ENCODE measurements at places on chromosomes 16 and 17. TPM values are rescaled to one million over a fixed set of nuclear protein-coding genes. Genes with fewer than 3 reads are reported as not detected.

DNA sequence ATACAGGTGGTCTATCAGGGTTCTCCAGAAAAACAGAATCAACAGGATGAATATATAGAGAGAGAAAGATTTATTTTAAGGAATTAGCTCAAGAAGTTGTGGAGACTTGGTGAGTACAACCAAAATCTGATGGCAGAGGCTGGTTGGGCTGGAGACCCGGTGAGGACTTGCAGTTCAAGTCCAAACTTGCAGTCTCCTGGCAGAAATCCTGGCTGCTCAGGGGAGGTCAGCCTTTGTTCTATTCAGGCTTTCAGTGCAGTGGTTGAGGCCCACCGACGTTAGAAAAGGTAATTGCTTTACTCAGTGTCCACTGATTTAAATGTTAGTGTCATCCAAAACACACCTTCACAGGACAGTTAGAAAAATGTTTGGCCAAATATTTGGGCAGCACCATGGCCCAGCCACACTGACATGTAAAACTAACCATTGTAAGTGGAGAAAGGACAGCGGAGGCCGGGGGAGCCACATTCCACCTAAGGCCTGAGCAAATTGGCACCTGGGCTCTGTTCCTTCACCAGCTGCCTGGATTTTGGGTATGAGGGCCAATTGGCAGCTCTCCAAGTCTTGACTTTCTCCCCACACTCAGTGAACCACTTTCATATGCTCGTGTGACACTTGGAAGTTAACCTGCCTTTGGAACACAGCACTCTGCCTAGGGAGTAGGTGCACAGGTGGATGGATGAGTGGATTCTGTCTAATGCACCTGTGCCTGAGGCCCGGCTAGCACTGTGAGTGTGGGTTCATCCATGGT lies 54.7 kb downstream of the CACNG5 start:
- no peaks in the 10 kb centered on the region for H3K4me1 ChIP-seq
- H3K36me3 ChIP-seq, result no peaks in the 10 kb centered on the region
- H3K4me3 ChIP-seq, result no peak overlapping the region
- DNase-seq, result no peak
- H3K27ac ChIP-seq, result no peak overlapping the region

GRCh38 chr17:56793531-56793930 lies 40.2 kb downstream of the C17orf67 start:
- no peaks in the 10 kb centered on the region for H3K36me3 ChIP-seq
- H3K4me1 ChIP-seq, result no peaks in the 10 kb centered on the region
- H3K4me3 ChIP-seq, result no peak overlapping the region
- H3K27me3 ChIP-seq, result no peaks in the 10 kb centered on the region
- DNase-seq, result no peak

GRCh38 chr17:44416558-44417289 lies 27.3 kb upstream of the ITGA2B start:
- H3K27me3 ChIP-seq, result no peaks in the 10 kb centered on the region
- peaks cover 32% of the 10 kb centered on the region for H3K36me3 ChIP-seq
- peaks cover 14% of the 10 kb centered on the region for H3K4me1 ChIP-seq
- no peak overlapping the region for H3K27ac ChIP-seq
- H3K4me3 ChIP-seq, result no peak overlapping the region

GRCh38 chr16:23692190-23692837 lies 13.6 kb downstream of the PLK1 start:
- H3K4me3 ChIP-seq, result no peak overlapping the region
- peaks cover 9% of the 10 kb centered on the region for H3K4me1 ChIP-seq
- DNase-seq, result no peak
- no peaks in the 10 kb centered on the region for H3K27me3 ChIP-seq

DNA sequence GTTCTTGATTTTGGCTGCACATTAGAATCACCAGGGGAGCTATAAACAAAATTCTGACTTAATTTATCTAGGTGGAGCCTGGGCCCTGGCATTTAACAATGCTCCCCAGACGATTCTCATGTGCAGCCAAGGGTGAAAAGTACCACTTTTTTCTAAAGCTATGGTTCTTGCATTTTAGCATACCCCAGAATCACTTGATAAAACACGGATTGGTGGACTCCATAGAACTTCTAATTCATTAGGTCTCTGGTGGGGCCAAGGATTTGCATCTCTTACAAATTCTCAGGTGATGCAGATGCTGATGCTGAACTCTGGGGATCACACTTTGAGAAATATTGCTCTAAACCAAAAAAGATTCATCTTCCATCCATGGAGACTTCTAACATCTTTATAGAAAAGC lies 74.5 kb downstream of the RPGRIP1L start:
- H3K4me3 ChIP-seq, result no peak overlapping the region
- no peaks in the 10 kb centered on the region for H3K27me3 ChIP-seq
- no peaks in the 10 kb centered on the region for H3K36me3 ChIP-seq
- no peaks in the 10 kb centered on the region for H3K4me1 ChIP-seq
- H3K27ac ChIP-seq, result no peak overlapping the region

DNA sequence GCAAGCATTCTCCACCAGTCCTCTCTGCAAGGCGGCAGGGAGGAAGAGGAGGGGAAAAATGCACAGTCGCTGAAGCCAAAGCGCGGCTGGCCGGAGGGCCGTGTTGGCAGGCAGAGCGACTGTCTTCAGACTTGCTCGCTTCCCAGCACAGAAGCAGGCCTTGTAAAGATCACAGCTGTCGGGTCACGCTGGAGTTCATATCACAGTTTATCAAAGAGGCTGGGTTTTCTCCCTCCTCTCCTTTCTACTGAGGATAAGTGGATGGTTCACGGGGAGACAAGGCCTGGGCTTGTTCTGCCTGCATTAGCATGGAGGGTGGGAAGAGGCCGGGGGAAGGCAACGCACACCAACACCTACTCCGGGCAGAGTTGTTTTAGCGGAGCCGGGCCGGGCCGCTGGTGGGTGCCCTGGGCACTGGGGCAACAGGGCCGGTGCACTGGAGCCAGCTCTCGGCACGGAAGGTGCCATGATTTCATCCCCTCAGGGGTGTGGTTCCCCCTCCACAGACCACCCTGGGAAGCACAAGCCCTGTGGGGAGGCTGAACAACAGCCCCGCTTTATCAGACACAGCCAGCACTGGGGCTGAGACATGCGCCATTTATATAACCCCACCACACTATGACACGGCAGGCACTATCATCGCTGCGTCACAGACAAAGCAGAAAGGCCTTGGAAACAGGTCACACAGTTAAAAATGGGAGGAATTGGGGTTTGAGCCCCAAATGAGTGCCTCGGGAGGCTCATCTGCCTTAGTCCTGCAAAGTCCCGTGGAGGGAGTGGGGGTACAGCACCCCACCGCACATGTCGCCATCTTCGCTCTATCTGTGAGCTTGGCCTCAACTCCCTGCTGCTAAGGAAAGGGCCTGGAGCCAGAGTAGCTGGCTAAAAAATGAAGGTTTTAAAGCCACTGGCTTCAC lies 40.3 kb upstream of the MTSS2 start:
- no peaks in the 10 kb centered on the region for H3K27me3 ChIP-seq
- H3K27ac ChIP-seq, result no peak overlapping the region
- H3K36me3 ChIP-seq, result peaks cover 20% of the 10 kb centered on the region
- no peak overlapping the region for H3K4me3 ChIP-seq
- DNase-seq, result no peak
- H3K4me1 ChIP-seq, result no peaks in the 10 kb centered on the region

DNA sequence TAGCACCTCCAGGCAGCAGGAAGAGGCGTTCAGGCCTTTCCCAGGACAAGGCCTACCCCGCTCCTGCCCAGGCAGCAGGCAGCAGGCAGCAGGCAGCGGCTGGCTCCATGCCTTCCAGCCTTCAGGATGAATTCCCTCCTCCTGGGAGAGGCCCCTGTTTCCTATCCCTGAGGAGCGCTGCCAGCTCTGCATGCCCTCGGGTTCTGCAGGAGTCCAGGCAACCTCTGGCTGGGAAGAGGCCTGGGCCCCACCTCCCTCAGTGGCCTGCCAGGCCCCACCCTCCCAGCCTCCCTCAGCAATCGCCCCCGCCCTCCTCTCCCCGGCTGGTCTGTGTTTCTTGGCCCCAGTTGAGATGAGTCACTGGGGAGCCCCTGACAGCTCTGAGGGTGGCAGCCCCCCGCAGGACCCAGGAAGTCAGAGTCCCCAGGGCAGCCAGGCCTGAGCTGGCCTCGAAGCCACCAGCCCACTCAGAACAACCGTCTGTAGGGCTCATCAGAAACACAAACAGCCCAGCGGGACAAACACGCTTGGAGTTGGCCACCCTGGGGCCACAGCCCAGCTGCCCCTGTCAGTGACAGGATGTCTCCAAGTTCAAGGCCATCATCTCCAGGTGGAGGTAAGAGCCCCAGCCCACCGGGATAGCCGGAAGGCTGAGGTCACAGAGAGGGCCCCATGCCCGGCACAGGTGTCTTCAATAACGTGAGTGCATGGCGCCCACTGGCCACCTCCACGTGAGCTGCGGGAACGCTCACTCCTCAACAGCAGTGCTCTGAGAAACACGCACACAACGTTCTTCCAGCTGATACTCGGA lies 39.5 kb upstream of the CIBAR2 start:
- no peak for DNase-seq
- no peaks in the 10 kb centered on the region for H3K27me3 ChIP-seq
- no peaks in the 10 kb centered on the region for H3K36me3 ChIP-seq
- no peak overlapping the region for H3K27ac ChIP-seq
- no peaks in the 10 kb centered on the region for H3K4me1 ChIP-seq
- H3K4me3 ChIP-seq, result no peak overlapping the region

DNA sequence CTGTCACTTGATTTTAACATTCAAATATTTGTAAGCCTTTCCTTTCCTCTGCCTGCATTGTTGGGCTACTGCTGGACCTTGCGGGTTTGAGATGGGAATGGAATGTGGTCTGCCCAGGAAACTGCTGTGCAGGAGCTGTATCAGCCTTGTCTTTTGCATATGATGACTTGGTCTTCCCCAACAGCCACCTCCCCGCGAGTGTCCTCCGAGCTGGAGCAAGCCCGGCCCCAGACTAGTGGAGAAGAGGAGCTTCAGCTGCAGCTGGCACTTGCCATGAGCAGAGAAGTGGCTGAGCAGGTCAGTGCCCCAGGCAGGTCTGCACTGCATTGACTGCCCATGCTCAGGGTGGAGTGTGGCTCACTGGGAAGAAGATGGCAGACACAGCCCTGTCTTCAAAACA lies 52.8 kb downstream of the B9D1 start:
- H3K4me1 ChIP-seq, result peaks cover 26% of the 10 kb centered on the region
- H3K27ac ChIP-seq, result no peak overlapping the region
- no peak overlapping the region for H3K4me3 ChIP-seq
- no peaks in the 10 kb centered on the region for H3K36me3 ChIP-seq

DNA sequence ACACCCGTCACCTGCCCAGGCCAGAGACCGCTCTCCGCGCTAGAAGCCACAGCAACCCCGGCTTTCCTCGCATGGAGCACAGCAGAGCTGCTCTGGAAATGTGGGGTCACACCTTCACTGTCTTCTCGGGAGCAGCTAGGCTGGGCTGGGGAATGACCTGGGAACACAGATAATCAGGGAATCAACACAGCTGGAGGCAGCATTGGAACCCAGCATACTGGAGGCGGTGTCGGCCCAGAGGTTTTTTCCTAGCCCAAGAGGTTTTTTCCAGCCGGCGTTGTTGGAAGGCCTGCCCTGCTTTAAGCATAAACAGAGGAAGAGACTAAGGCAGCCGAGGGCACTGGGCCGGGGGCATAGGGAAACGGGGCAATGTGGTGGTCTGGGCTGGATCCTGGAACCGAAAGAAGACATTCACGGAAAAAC lies 791 bp upstream of the PLD6 start:
- H3K27ac ChIP-seq, result peak overlapping the region; percentile 56
- peaks cover 2% of the 10 kb centered on the region for H3K36me3 ChIP-seq
- no peaks in the 10 kb centered on the region for H3K27me3 ChIP-seq
- peaks cover 43% of the 10 kb centered on the region for H3K4me1 ChIP-seq

- DNase-seq, result no peak
- H3K4me3 ChIP-seq, result no peak overlapping the region
- H3K27me3 ChIP-seq, result no peaks in the 10 kb centered on the region
- no peak overlapping the region for H3K27ac ChIP-seq
- no peaks in the 10 kb centered on the region for H3K36me3 ChIP-seq
These were observed 77.0 kb upstream of the CCL2 start for GRCh38 chr17:34178092-34178491.

DNA sequence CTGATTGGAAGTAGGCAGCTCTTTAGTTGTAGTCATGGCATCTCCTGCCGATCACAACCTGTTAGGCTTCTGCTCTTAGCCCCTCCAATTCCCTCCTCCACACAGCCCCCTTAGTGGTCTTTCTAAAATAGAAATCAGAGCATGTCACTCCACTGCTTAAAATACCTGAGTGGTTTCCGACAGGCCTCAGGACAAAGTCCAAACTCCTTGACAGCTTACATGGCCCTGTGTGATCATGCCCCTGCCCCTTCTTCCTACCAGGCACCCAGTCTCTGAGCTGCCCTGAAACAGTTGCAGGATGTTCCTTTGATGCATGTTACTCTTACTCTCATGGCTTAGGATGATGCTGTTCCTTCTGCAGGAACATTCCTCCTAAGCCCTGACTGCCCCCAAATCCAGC lies 147.3 kb downstream of the AATF start:
- H3K36me3 ChIP-seq, result peaks cover 17% of the 10 kb centered on the region
- H3K4me1 ChIP-seq, result peaks cover 10% of the 10 kb centered on the region
- no peak overlapping the region for H3K4me3 ChIP-seq
- no peak overlapping the region for H3K27ac ChIP-seq
- H3K27me3 ChIP-seq, result no peaks in the 10 kb centered on the region

GRCh38 chr16:28925386-28926228 lies 569 bp upstream of the RABEP2 start:
- peaks cover 24% of the 10 kb centered on the region for H3K4me1 ChIP-seq
- peaks cover 8% of the 10 kb centered on the region for H3K36me3 ChIP-seq
- peak overlapping the region; percentile 65 for H3K4me3 ChIP-seq
- peak overlapping the region; percentile 96 for H3K27ac ChIP-seq
- peak; percentile 83 for DNase-seq
- no peaks in the 10 kb centered on the region for H3K27me3 ChIP-seq

GRCh38 chr16:85455534-85455933 lies 157.6 kb upstream of the GSE1 start:
- H3K36me3 ChIP-seq, result no peaks in the 10 kb centered on the region
- no peak for DNase-seq
- H3K4me1 ChIP-seq, result peaks cover 21% of the 10 kb centered on the region
- no peak overlapping the region for H3K27ac ChIP-seq

DNA sequence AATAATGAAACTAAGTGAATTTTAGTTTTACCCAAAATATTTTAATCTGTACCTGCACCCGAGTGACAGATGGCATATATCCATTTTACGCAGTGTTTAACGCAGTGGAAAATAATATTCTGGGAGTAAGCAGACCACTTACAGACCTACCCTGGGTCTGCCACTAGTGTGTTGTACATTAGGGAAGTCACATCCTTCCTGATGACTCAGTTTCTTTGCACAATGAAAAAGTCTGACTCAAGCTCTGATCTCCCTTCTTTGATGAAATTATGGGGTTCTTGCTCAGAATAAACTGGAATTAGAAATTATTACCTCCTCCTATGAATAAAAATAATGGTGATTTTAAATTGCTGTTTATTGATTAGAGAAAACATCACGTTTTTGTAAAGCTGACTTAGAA lies 123.2 kb upstream of the AXIN2 start:
- H3K4me1 ChIP-seq, result no peaks in the 10 kb centered on the region
- H3K36me3 ChIP-seq, result no peaks in the 10 kb centered on the region
- H3K4me3 ChIP-seq, result no peak overlapping the region
- no peak for DNase-seq
- H3K27me3 ChIP-seq, result no peaks in the 10 kb centered on the region
- H3K27ac ChIP-seq, result no peak overlapping the region

GRCh38 chr16:73000020-73000906 lies 47.7 kb downstream of the ZFHX3 start:
- H3K4me1 ChIP-seq, result no peaks in the 10 kb centered on the region
- no peak for DNase-seq
- no peaks in the 10 kb centered on the region for H3K36me3 ChIP-seq
- no peaks in the 10 kb centered on the region for H3K27me3 ChIP-seq

- no peaks in the 10 kb centered on the region for H3K36me3 ChIP-seq
- DNase-seq, result no peak
- no peak overlapping the region for H3K27ac ChIP-seq
- H3K4me3 ChIP-seq, result no peak overlapping the region
- no peaks in the 10 kb centered on the region for H3K27me3 ChIP-seq
These were observed 55.9 kb downstream of the FOXL1 start for GRCh38 chr16:86634292-86634691.

DDX52 gene
- 41.9 TPM for total RNA-seq

CDK10 gene
- 123 TPM for total RNA-seq

XAF1 gene
- 64.2 TPM for total RNA-seq

TCF25 gene
- 509 TPM for total RNA-seq

TBC1D3H gene
- total RNA-seq, result not detected

Data from natural killer cell (primary cell).